Putamen (tissue), 1 donor: ENCODE measurements at places on chromosomes 6 and 20.

DNA sequence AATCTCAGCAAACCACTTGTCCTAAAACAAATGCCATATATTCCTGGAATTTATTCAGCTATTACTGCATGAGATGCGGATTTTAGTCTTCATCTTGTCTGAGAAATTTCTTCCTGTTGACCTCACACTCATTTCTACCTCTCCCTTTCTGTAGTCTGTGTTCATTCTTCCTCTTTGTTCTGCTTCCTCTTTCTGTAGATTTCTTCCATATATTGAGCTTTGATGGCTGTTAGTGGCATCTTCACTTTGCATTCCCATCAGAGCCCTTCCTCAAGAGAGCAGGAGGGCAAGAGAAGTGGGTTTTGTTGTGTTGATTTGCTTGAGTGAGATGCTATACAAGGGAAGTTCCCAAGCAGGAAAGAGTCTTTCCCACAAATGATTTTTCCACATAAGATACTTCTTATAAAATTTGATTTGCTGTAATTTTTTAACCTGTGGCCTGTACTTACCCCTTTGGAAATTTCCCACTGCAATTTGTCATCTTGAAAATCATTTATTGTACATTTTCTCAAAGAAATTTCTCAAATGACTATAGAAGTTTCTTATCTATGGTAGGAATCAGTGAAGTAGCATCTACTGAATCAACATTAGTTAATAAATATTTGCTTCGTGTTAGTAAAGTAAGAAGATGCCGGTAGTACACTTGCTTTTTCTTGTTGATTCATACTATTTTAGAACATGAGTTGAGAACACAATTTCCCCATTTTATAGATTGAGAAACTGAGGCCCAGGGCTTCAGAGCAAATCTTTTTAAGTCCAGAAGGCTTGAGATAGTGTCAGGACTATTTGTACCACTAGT lies 43.8 kb downstream of the MAP3K4 start:
- DNase-seq, result no peak

- no peak for DNase-seq
Measured at GRCh38 chr6:143009851-143010250, 50.8 kb upstream of the AIG1 start.

- peak; percentile 39 for DNase-seq
Measured at GRCh38 chr6:166989427-166990032, 9.7 kb upstream of the CEP43 start.

DNA sequence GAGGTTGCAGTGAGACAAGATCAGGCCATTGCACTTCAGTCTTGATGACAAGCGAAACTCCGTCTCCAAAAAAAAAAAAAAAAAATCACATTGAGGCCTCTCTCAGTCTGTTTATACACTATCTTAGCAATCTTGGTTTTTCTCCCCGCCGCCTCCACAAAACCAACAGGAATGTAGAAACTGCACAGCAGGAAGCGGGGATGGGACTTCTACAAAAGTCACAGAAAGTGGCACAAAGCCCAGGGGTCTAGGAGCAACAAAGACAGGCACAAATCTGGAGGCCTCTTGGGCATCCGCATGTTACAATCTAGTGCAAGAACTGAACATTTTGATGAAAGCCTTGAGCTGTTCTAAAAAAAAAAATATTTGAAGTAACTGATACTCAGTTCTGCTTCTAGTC lies 48.6 kb downstream of the KDM1B start:
- DNase-seq, result no peak

- DNase-seq, result peak; percentile 67
Measured at GRCh38 chr6:158536891-158537798, 22.7 kb upstream of the TMEM181 start.

- no peak for DNase-seq
Measured at GRCh38 chr6:22682979-22683378, 113.6 kb downstream of the HDGFL1 start.

DNA sequence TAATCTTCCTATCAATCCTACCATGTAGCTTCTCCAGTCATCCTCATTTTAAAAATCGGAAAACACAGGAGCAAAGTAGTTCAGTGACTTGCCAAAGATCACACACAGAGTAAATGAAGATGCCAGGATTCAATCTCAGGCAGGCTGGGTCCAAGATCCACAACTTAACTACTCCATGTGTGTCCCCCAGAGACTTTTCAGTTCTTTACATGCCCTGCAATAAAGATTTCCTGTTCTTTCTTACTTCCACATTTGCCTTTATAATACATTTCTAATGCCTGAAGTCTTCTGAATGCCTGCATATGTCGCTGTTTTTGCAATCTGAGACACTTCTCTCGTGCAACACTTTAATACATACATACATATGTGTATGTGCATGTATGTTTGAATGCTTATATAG lies 121.7 kb upstream of the MARCKS start:
- no peak for DNase-seq

GRCh38 chr20:45495501-45495941 lies 19.9 kb downstream of the SPINT3 start:
- DNase-seq, result no peak

DNA sequence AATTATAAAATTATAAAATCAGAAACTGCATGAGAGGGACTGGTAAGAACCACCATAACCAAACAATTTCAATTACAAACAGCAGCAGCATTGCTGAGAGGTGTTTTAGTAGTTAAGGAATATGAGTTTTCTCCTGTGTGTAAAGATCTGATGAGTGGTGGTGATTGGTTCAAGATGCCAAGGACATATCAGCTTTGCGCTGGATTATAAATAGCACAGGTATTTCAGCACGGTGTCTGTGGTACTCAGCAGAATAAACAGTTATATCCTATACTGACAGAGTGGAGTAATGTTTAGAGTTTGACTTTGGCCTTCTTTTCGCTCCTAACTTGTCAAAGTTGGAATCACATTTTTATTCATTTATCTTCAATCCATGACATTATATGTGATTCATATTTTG lies 501.0 kb downstream of the CDH26 start:
- no peak for DNase-seq

DNA sequence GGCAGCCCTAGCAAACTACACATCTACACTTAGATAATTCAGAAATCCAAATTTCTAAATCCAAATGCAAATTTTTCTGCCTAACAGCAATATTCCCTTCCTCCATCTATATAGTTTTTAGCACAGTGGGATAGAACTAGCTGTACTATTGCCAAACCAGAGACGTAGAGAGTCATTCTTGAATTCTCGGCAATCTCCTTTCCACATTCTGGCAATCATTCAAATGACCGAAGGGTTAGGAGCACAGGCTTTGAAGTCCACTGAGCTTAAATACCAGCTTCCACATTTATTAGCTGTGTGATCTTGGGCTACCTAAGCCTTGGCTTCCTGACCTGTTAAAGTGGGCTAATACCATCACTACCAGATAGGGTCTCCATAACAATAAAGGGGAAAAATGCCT lies 3.1 kb upstream of the RPS12 start:
- DNase-seq, result no peak

GRCh38 chr20:10940941-10941340 lies 267.1 kb upstream of the JAG1 start:
- no peak for DNase-seq

DNA sequence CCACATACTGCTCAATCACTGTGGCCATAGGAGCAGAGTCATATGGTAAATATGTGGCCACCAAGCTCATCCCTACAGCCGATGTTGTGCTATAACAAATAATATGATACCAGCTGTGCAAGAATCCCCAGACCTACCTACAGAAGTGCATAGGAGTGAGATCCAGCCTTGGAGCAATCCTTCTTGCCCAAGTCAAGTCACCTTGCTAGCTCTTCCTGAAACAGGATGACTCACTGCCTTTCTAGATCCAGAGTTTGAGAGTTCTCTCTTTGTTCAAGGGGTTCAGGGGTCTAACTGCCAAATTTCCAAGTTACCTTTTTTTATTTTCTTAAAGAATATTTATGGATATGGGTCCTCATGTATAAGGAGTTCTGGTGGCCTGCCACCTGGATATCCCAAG lies 195.7 kb upstream of the MAN1A1 start:
- DNase-seq, result no peak

DNA sequence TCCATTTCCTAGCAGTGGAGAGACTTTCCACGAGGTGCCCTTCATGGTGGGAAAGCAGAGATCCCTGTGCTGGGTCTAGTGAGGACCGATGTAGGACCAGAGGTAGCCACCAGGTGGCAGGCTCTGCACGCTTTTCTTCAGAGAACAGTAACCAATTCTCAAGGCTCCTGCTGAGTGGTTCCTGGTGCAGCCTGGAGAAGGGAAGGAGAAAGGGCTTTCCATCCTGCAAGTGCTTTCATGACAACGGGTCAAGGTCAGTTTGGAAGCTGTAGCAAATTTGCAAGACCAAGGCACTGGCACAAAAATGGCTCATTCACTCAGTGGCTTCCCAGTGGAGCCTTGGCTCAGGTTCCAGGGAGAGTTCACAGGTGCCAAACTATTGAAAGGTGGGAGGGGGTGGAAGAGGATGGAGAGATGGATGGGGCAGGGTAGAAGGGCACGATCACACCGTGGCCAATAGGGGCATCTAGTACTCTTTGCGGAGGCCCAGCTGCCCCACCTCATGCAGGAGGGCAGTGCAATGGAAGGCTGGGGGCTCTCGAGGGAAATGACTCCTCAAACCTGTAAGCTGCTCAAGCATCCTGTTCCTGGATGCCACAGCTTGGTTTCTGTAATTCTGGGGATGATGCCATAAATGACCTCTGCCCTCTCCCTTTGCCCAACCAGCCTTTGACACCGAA lies 25.5 kb upstream of the KCNK16 start:
- peak; percentile 35 for DNase-seq

DNA sequence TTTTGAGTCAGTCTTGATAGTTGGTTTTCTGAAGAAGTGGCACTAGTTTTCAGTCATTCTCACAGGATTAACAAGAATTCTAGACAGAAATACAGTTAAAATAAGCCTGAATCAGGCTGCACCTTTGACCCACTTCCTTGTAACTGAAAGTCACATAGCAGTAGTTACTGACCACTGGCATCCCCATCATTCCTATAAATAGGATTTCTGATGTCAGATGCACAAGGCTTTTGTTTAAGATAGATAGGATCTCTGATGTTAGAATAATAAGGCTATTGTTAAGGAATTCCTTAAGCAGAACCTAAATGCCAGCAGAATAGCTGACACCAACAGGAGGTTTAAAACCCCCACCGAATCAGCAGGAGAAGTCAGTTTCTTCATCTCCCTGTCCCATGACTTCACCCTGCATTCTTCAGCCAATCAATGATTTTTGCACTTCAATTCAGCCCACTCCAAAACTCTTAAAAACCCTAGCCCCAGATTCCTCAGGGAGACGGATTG lies 30.6 kb upstream of the ZBTB24 start:
- DNase-seq, result no peak

- no peak for DNase-seq
Measured at GRCh38 chr20:48142516-48142773, 357.2 kb upstream of the SULF2 start.

GRCh38 chr20:58148891-58149290 lies 79.6 kb downstream of the ANKRD60 start:
- no peak for DNase-seq

DNA sequence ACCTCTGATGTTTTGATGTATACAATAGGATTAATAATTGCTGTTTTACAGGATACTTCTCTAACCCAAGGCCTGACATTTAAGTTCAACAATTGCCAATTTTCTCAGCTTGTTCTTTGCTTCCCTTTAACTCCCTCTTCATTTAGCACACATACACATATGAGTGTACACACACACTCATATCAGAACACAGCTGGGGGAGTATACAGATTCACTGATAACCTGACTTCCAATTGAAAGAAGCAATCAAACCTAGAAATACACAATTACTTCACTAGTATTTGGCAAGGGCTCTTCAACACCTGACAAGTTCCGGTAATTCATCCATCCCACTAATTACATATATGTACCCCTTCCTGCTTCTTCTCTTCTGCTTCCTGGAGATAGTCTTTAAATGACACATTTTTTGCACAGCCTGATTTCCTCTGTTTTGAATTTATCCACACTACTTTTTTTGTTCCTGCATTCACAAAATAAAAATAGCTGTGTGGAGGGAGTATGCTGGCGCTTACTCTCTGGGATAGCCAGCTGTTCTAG lies 11.2 kb downstream of the UST start:
- DNase-seq, result no peak

- DNase-seq, result peak; percentile 5
Measured at GRCh38 chr6:83615025-83615999, 93.6 kb downstream of the SNAP91 start.

DNA sequence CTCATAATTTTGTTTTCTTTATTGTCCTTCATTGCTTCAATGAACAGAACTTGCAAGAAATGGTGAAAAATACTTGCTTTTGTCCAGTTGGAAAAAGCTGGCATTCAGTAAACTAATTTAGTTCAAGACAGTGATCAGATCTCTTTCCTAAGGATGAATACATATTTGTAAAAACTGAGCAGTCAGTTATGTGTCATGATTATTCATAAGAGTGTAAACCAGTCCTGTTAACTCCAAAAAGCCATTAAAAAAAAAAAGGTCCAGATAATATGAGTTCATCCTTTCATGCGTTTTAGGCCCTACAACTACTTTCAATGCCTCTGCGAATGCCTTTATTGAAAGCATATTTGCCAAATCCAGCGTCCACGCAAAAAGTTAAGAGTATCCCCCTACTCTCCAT lies 609 bp downstream of the PGM3 start:
- no peak for DNase-seq

DNA sequence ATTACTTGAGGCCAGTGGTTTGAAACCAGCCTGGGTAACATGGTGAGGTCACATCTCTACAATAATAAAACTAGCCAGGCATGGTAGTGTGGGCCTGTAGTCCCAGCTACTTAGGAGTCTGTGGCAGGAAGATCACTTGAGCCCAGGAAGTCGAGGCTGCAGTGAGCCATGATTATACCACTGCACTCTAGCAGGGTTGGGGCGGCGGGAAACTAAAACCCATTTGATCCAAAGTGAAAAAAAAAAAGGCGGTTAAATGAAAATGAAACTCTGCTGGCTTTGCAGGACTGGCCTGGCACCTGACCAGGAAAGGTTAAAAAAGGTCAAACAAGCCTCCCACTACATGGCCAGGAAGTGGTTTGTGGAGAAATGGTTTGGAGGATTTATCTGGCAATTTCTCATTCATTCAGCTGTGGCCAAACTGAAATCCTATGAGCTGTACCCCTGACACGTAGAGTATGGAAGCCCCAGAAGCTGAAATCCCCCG lies 36.6 kb downstream of the MTRES1 start:
- no peak for DNase-seq

GRCh38 chr20:45910670-45911485 lies 1.1 kb downstream of the PLTP start:
- peak; percentile 80 for DNase-seq

- no peak for DNase-seq
Measured at GRCh38 chr20:15176929-15177328, 839.5 kb upstream of the FLRT3 start.
